ENCODE measurements at places on chromosomes 4 and X.
A peak's percentile ranks its signal among the peaks of the same experiment; 100 is the strongest.

DNA sequence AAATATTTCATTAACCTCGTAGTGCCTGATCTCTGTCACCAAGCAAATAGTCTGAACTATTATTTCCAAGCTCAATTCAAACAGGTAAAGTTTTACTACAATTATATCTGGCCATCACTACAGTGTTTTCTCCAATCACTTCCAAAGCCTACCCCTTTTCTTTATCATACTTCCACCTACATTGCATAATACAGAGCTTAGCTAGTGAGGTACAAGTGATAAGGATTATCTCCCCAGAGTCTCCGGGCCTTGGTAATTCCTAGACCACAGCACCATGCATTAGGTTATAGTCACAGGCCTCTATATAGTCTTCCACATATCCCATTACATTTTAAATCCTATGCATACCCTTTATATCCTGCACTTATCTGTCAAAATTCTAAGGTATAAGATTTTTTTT is 154.2 kb downstream of the SNCA start:
- DNase-seq, result no peak

DNA sequence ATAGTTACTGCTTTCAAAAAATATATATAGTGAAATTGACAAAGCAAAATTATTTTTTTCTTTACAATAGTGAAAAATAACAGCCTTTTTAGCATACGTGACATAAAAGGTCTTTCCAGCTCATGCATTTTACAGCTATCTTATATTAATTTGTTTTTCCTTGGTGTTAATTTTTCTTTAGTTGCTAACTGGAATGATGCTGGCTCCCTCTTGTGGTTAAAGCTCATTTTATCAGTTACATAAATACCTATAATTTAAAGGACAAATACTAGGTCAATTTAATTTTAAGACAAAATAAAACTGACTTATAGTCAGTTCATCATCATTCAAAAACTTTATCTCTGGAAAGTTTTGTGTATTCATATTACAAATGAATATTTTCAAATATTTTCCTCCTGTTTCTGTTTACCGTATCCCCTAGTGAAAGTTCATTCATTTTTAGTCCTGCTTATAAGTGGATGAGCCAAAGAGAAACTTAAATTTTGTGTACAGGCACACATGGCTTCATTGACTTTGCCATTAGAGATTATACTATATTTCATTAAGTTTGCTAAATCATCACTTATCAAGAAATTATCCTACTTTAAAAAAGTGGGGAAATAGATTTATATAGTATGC is 9.9 kb upstream of the ANAPC4 start:
- DNase-seq, result peak; percentile 42

DNA sequence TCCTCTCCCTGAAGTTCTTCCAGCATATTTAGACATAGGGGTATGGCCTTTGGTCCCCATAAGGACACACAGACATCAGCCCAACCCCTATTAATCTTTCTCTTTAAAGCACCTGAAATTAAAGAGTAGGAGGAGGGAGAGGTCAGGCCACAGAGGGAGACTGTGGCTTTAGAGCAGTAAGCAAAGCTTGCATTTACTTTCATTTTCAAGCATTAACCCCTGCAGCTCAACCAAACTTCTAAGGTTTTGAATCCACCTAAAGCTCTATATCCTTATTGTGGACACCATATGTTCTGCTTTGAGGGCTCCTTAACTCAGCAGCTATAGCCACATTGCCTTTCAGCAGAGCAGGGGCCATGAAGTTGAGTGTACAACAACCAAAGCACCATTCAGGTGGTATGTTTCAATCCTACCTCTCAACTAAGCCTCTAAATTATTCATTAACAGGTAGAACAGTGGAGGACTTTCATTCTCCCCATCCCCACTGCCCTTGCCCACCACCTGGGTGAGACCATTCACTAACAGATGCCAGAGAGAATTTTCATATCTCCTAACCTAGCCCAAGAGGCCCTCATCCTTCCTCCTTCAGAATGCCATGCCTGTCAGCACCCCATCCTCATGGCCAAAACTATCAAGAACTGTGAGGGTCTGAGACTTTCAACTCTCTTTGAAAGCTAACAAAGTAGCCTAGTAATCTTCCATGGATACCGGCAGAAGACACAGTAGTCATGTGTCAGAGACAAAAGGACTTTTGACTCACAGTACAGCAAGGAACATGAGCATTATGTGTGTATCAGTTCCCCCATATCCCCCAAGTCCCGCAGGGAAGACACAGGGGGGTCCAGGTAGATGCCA is 20.8 kb downstream of the LIN54 start:
- DNase-seq, result peak; percentile 11

DNA sequence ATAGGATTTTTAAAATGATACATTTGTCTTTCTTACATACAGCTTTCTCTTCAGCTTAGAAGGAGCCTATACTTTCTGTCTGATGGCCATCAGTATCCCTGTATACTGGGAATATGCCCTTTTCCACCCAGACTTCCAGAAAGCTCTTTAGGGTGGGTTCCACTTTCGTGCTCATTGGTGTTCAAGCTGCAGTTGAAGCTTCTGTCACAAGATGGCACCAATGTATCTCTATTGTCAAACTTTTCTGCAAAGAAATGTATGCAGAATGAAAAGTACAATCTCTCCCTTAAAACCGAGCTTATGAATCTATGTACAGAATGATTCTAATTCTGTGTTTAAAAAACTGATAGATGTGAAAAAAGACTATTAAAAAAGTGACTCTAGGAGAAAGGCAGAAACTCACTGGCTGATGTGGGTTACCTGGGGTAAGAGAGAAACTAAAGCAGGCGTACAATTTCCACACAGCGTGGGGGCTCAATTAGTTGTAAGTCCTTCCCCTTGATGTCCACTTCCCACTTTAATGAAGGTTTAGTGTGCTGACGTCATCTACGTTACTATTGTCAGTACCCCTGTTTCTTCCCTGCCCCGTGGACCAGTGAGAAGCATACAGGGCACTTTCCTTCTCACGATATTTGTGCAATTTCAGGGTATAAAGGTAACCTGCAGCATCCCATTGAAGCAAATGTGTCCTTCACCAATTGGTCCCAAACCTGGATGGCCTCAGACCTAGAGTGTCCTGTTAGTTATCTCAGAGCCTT is 57.3 kb upstream of the TCEAL2 start:
- peak; percentile 13 for DNase-seq

DNA sequence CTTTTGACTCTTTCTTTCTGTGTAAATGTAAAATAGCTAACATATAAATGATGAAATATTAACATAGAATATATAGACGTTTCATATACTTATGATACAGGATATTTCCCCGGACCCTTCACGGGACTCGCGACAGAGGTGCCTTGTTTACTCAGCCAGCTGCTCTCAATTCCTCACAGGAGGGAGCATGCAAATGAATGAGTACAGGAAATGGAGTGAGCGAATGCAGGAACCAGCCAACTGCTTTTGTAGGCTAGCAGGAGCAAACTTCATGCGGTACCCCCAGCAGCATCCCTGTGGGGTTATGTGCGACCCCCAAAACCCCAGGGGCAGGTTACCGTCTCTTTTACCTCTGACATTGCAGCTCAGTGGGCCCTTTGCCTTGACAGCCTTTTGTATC is 110.3 kb upstream of the PDHA2 start:
- DNase-seq, result no peak

DNA sequence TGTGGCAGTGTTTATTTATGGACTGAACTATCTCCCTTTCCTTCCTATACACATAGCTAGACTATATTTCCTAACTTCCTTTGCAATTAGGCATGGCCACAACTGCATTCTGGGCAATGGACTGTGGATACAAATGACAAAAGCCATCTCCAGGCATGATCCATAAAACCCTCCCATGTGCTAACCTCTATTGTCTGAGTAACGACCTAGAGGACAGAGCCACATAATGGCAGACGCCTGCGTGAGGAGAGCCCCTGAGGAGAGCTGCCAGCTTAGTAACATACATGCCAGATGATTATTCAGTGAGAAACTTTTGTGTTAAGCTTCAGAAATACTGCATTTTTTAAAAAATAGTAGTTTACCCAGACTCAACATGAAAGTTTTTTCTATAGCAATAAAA is 142.9 kb downstream of the ADGRA3 start:
- DNase-seq, result no peak

DNA sequence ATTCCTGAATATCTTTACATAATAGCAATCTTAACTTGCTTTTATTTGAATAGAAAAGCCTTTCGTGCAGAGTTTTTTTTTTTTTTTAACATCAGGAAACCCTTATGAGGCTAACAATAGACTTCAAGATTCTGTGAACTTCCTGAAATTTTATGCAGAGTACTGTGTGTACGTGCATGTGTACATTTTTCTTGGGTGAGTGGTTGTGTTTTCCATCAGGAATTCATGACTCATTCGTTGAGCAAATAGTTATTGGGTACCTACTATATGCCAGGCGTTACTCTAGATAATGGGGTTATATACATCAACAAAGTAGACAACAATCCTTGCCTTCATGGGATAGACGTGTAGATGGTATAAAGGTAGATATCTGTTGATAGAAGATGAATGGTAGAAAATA is 59.1 kb downstream of the MRPL1 start:
- DNase-seq, result peak; percentile 90

GRCh38 chrX:56947699-56948098 is 47.6 kb downstream of the SPIN3 start:
- no peak for DNase-seq

DNA sequence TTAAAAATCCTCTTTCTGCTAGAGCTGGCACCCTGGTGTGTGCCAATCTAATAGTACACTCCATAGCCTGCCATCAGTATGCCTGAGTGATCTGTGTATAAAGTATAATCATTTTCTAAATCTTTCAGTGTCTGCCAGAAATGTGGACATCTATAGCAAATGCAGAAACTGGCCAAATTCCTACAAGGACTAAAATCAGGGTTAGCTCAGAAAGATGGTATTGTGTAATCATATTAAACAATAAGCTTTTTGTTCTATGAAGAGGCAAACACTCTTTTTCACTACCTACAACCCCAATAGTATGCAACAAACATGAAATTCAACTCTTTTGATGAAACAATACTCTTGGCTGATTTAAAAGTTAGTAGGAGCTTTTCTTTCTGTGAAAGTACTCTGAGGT is 7.7 kb upstream of the TXLNG start:
- DNase-seq, result no peak

- DNase-seq, result no peak
Measured at GRCh38 chr4:139222215-139222614, 45.2 kb upstream of the ELF2 start.

DNA sequence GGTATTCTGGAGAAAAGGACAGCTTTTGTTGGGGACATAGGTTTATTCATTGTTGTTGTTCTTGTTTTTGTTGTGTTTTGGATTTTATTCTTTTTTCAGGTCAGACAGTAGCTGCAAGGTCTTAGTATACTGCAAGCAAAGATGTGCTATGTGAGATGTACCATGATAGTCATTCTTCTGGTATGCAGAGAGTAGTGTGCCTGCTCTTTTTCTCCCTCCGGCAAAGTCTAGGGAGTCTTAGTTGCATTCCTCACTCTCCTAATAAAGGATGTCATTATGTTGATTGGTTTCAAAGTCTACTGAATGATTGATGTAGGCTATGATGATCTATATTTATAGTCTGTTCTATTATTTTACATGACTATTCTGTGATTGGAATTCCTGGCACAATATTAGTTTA is 119.9 kb upstream of the POF1B start:
- DNase-seq, result no peak

DNA sequence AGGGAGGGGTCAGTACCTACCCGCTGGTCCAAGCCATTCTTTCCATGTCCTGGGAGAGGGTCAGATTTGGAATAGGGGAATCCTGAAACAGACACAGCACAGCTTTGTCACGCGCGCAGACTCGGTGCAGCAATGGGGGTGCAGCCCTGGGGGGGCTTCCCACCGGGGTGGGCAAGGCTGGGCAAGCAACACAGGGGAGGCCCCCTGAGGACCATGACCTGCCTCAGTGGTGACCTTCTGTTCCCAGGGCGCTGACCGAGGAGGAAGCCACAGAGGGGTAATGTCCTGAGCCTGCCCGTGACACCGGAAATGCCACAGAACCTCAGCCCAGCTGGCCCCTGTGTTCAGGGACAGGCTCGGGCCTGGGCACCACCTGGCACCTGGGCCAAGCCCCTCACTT is 53.2 kb upstream of the AFAP1 start:
- DNase-seq, result no peak

GRCh38 chr4:173264684-173265185 is 69.4 kb downstream of the HMGB2 start:
- DNase-seq, result peak; percentile 51

GRCh38 chr4:725391-726234 is 20.0 kb downstream of the PCGF3 start:
- DNase-seq, result no peak

DNA sequence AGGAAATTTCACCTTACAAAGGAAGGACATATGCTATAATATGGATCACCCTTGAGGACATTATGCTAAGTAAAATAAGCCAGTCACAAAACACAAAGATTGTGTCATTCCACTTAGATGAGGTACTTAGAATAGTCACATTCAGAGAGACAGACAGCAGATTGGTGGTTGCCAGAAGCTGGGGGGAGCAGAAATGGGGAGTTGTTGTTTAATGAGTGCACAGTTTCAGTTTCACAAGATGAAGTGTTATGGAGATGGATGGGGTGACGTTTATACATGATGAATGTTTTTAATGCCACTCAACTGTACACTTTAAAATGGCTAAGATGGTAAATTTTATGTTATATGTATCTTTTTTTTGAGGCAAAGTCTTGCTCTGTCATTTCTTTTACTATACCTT is 14.8 kb upstream of the SPON2 start:
- no peak for DNase-seq

- peak; percentile 19 for DNase-seq
Measured at GRCh38 chrX:150150076-150150779, 211.9 kb upstream of the EOLA2 start.

GRCh38 chr4:109944591-109944990 is 31.9 kb downstream of the EGF start:
- DNase-seq, result no peak

GRCh38 chr4:142535009-142535408 is 311.1 kb downstream of the INPP4B start:
- no peak for DNase-seq

DNA sequence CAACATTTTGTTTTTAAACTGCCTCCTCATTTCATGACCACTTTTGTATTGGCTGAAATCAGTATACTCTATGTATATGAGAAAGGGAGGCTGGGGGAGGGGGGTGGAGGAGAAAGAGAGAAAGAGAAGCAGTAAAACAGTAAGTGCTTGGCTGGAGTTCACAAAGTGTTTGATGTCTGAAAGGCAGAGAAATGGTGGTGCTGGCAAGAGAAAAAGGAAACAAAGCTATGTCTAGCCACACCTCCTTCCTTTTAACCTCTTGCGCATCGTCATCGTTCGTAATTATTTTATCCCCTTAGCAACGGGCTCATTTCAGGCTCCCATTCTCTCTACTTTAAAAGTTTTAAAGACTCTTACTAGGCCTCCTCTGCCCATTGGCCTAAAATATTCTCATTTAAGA is 25.6 kb downstream of the RPA4 start:
- DNase-seq, result no peak

- peak; percentile 77 for DNase-seq
Measured at GRCh38 chr4:86895692-86896488, 3.7 kb upstream of the C4orf36 start.

DNA sequence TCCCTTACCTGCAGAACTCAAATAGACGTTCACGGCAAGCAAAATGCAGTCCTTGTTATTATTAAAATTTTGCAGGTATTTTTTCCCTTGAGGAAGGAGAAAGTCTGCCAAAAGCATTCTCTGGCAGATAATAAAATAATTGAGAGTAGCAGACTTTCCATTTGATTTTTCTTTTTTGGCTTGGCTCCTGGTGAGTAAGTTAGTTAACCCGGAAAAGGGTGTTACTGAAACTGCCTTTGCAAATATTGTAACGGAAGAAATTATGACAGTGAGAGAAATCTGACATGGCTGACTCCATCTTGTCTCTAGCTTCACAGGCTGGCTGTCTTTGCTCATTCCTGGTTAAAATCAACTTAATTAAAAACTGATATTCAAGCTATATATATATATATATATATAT is 100.5 kb downstream of the GPR143 start:
- no peak for DNase-seq

- DNase-seq, result no peak
Measured at GRCh38 chr4:13516315-13516860, 27.9 kb downstream of the NKX3-2 start.

Measured in fibroblast of skin of scalp (primary cell).